HS-5 (cell line): ENCODE measurements at places on chromosomes 3 and 15.

DNA sequence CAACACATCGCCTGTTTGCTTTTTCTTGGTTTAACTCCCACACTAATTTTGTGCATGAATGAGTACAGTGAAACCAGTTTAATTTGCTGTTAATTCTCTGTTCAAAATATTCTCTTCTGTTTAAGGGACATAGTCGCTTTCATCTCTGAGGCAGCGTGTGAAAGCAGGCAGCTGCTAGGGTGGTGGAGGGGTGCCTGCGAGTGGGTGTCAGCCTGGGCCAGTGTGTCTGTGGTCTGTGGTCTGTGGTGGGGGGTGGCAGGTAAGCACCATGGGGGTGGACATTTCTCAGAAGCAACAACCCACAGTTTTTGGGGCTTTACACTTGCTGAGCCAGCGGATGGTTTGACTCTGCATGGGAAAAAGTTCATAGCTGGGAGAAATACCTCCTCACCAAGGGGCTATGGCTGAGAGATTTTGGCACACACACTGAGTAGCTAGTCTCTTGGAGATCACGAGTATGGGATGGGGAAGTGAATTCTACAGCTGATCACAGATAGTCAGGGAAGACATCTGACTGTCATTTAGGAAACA is 109.2 kb downstream of the EPHB1 start:
- no peak for DNase-seq

- no peak for DNase-seq
Observed at GRCh38 chr15:44029940-44030568, 165.0 kb downstream of the FRMD5 start.

- no peak for DNase-seq
Observed at GRCh38 chr3:126446791-126447190, 28.9 kb downstream of the ZXDC start.

GRCh38 chr3:4426261-4426781 is 40.7 kb downstream of the SUMF1 start:
- DNase-seq = no peak

DNA sequence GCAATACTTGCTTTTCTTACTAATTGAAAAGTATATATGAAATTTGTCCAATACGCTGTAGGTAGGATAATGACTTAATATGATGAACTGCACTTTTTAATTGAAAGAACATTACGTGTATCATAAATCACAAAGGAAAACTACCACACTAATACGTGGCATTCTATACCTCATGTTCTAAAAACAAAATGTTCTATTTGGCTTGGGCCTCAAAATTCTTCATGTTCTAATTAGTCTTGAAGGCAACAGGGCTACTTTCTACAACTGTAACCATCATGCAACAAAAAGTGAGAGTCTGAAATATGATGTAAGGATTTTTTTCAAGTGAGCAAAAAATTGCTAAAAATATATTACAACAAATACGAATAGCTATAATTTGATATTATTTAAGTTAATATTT is 19.8 kb downstream of the THRB start:
- no peak for DNase-seq
